Activated T-cell treated with anti-CD3 and anti-CD28 coated beads, Interleukin-2, amount 50 U/mL, for 24 hours (primary cell): ENCODE measurements at places on chromosomes 6 and 20.

- DNase-seq, result peak; percentile 37
Measured at GRCh38 chr6:34424200-34425131, 1.4 kb downstream of the RPS10 start.

GRCh38 chr6:22873513-22874136, 304.3 kb downstream of the HDGFL1 start:
- DNase-seq, result no peak

GRCh38 chr6:115441651-115442050, 619.0 kb downstream of the FRK start:
- DNase-seq, result no peak

DNA sequence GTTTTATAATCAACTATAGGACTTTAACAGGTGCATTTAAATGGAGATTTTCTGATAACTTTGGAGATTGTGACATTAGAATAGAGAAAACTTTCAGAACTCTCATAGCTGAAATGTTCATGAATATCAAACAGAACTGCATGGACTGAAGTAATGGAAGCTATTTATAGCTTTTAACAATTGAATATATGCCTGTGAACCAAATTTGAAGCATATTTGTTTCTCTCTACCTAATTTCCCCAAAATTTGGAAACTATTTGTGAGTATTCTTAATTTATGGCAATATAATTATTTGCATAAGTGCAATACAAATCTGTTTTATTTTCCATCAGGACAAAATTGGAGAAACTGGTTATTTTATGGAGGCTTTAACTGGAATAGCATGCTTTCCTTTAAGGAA, 96.6 kb downstream of the PLG start:
- no peak for DNase-seq

- no peak for DNase-seq
Measured at GRCh38 chr6:145051661-145052060, 683.7 kb downstream of the EPM2A start.

- DNase-seq, result no peak
Measured at GRCh38 chr20:44624152-44624551, 27.3 kb downstream of the ADA start.

- no peak for DNase-seq
Measured at GRCh38 chr6:166366921-166367320, 15.8 kb downstream of the MPC1 start.

DNA sequence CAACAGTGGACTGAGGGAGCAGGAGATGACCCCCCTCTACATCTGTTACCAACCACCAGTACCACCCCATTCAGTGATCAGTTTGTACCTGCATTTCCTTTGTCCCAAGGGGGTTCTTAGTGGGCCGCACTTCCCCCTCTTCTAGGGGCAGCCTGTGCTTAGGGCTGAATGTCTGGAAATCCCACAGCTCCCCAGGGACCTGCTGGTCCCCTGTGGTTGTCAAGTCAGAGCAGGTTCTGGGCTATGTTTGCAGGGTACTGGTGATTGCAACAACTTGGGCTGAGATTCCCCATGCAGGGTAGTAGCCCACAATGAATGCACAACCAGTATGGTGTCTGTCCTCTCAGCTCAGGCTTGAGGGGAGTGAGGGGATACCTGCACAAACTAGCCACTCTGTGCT, 39.7 kb upstream of the COL10A1 start:
- DNase-seq, result no peak

DNA sequence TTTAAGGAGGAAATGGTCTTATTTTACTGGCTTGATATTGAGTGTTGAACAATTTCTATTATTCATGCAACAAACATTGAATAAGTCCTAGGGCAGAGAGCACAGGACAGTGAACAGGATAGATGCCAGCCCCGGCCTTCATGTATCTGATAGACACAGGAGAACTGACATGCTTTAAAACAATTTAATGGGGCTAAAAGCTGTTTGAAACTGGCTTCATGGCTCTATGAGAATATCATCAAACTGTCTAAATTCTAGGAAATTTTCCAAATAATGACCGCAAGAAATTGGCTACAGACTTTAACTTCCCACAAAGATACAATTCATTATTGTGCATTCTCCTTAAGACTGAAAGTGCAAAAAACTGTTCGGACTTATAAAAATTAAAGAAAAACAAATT, 69.0 kb downstream of the ID4 start:
- DNase-seq, result no peak

DNA sequence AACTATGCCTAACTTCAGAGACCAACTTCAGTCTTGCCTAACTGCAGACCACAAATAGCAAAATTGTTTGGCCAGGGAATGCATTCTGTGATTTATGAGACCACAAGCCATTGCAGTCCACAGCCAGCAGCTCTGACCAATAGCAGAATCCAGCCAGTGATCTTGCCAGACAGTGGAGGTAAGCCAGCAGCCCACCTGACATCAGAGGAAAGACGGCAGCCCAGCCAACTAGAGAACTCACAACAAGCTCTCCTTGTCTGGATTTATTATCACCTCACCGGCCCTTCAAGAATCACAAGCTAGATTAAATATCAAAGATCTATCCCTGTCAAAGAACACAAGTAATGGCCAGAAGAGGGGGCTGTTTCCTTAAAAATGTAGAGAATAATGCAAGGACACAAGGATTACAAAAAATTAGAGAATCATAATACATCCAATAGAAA, 66.5 kb upstream of the SLC35F1 start:
- DNase-seq, result no peak

GRCh38 chr20:49566401-49567364, 1.3 kb downstream of the PTGIS start:
- DNase-seq, result no peak

DNA sequence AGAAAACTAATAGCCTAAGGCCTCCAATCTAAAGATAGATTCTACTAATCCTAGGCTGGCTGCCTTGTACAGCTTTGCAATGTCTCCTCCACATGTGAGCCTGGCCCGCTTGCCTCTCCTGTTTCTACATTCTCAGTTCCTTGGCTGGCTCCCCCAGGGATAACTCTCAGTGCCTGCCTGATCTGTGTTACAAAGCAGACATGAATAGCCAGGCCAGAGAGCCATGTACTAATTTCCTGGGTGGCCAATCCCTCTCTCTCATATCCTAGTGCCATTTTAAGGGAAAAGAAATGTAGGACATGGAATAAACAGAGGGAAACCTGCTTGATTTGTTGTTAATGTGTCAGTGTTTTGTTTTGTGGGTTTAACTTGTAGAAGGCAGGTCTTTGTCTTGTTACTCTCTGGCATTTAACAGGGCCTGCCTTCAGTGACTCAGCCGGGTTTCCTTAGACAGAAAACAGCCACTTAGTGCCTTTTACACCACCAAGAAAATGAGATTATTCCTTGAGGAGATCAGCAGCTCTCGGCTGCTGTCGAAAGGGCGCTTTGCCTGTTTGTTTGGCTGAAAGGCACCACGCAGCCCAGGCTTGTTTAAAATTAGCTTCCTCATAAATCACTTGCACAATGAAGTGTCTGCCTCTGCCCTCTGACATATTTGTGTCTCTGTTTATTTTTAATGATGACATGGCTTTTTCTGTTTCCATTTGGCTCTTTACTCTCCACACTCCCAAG, 702.7 kb downstream of the MAFB start:
- DNase-seq, result no peak

GRCh38 chr20:33791959-33792597, 19.1 kb upstream of the CHMP4B start:
- DNase-seq, result peak; percentile 72

GRCh38 chr6:28585335-28585734, 59.7 kb downstream of the GPX5 start:
- DNase-seq, result no peak

GRCh38 chr6:125307150-125307838, 5.5 kb upstream of the HDDC2 start:
- DNase-seq, result no peak

- DNase-seq, result no peak
Measured at GRCh38 chr20:51542571-51543421, at the start of gene NFATC2. NFATC2 (minus strand) TSS chr20:51542719; CDS start chr20:51542499, 220 bp downstream.

GRCh38 chr6:162560891-162561290, 166.7 kb downstream of the PRKN start:
- no peak for DNase-seq

DNA sequence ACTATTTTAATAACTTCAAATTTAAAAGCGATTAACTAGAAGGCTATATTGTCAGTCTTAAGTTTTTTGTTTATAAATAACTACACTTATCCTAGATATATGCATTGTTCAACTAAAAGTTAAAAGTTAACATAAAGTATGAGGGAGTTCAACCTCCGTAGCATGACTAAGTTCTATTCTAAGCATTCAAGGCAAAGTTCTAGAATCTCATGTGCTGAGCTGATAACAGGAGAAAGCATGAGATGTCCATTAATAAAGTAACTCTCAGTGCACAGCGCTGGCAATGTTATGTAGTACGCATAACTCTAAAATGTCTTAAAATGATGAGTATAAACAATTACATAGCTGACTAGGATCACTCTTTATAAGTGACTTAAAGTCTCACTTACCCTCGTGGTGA, 264.8 kb downstream of the RNGTT start:
- no peak for DNase-seq

DNA sequence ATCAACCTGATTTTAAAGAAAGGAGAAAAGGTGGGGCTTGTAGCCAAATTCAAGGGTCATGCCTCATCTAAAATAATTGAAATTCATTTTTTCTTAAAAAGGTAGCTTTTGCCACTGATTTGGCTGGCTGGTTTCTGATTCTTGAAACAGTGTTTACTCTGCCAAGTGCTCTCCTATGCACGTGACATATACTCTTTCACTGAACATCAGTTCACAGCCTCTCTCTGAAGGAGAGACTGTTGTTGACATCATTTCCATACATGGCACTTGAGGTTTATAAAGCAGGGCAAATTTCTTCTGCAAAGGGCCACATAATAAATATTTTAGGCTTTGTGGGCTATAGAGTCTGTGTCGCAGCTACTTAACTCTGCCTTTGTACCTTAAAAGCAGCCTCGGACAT, 40.4 kb upstream of the DOK5 start:
- no peak for DNase-seq

GRCh38 chr6:24385536-24386269, 17.0 kb upstream of the MRS2 start:
- no peak for DNase-seq

- no peak for DNase-seq
Measured at GRCh38 chr6:170524172-170524502, 29.0 kb downstream of the PSMB1 start.

- peak; percentile 70 for DNase-seq
Measured at GRCh38 chr6:35311390-35312075, 13.9 kb downstream of the DEF6 start.

DNA sequence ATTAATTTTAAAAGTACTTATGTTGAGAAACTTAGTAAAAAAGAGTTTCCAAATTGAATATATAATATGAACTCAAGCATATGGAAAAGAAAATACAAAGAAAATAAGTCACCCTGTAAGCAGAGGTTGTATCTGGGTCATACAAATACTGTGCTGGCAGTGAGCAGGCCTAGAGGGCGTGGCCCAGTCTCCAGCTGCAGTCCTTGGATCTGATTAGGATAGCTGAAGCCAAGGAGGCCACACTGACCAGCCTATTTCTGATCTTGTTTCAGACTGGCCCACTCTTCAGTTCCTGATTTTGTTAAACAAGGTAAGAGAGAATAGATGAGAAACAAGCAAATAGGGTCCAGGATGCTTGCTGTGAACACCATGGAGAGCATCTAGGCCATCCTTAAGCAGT, 228.8 kb downstream of the EPM2A start:
- no peak for DNase-seq

DNA sequence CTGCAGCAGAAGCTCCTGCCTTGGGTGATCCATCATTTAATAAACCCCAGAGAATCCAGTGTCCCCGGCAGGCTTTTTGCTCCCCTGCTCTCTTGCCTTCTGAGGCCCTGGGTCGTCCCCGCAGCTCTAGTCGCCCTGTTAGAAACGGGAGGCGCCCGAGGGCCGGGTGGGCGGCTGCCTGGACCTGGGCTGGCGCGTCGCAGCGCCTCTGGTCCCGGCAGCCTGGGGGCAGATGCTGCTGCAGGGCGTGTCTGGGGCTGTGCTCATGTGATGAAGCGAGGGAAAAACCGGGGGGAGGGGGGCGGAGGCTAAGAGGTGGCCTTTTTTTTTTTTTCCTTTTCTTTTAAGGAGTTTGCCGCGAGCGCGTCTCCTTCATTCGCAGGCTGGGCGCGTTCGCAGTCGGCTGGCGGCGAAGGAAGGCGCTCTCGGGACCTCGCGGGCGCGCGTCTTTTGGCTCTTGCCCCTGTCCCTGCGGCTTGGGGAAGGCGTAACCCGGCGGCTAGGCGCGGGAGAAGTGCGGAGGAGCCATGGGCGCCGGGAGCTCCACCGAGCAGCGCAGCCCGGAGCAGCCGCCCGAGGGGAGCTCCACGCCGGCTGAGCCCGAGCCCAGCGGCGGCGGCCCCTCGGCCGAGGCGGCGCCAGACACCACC, 394 bp downstream of the AKAP12 start:
- peak; percentile 47 for DNase-seq

DNA sequence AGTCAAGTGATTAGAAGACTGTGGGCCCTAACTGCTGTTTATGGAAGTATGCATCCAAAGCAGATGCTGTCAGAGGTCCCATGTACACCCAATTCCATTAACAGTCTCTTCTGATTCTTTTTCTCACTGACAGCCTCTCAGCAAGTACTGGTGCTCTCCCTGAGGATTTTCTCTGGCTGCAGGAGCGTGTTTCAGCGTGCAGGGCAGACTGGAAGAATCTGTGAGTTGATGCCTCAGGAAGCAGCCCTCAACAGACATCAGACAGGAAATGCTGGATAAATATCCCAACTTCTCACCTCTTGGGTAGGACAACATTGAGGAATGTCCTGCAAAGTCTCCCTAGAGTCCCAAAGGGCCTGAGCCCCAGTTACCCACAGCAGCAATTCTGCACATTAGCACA, 40.8 kb downstream of the ANKEF1 start:
- no peak for DNase-seq

DNA sequence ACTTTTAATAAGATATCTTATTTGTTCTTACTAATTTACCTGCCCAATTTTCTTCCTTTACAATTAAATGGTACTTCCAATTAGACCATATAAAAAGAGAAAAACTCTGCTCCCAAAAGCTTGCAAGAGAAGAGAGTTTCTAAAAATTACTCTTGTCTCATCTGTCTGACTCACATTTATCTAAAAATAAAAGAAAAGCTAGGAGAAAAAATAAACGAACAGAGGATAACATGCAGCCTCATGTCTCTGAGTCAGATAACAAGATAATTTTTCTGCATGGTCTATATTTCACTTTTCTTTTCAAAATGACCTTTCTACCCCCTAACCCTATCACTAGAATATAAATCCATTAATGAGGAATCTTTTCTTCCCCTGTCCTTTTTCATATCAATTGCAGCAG, 127.2 kb upstream of the TCF21 start:
- no peak for DNase-seq

GRCh38 chr6:129679758-129680157, 30.2 kb downstream of the ARHGAP18 start:
- no peak for DNase-seq

- DNase-seq, result no peak
Measured at GRCh38 chr6:149138699-149139294, 178.7 kb upstream of the TAB2 start.
